ENCODE measurements at places on chromosomes 6 and 20. TPM values are rescaled to one million over a fixed set of nuclear protein-coding genes. Genes with fewer than 3 reads are reported as not detected.

The TSPO2 gene
- not detected for total RNA-seq

The IRF4 gene
- 0.34 TPM for total RNA-seq

The SRSF12 gene
- total RNA-seq = 1.9 TPM

The HNF4A gene
- total RNA-seq = 17.3 TPM

The TFAP2D gene
- total RNA-seq = not detected

The GZF1 gene
- 11.8 TPM for total RNA-seq

The SLC17A1 gene
- 0.14 TPM for total RNA-seq

The ARFGEF3 gene
- total RNA-seq = 0.57 TPM

The INSM1 gene
- total RNA-seq = not detected

The ZSCAN9 gene
- total RNA-seq = 7.6 TPM

All from A549 treated with ZK216348 at 1 μM for 4 hours (cell line).